Activated CD4-positive, alpha-beta T cell treated with anti-CD3 and anti-CD28 coated beads, Interleukin-2, Interleukin-4, amounts not matched to agents 100 ng/mL and 50 ng/mL, durations not matched to agents 16 hours and 8 hours (primary cell): ENCODE measurements at places on chromosomes 12 and 14.
A peak's percentile ranks its signal among the peaks of the same experiment; 100 is the strongest.

DNA sequence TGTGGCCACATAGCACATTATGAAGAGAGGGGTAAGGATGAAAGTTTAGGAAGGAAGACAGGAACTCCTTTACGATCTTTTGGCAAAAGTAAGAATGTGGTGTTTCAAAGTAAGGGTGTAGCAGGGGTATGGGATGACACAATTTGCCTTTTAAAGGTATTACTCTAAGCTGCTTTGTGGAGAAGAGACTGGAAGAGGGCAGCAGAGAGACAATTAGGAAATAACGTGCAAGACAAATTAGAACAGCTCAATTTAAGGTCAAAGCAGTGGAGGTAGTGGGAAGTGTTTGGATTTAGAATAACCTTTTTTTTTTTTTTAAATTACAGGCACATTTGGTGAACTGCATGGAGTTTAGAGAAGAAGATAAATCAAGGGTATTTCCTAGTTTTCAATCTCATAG lies 342.6 kb downstream of the NOVA1 start:
- DNase-seq = no peak

- peak; percentile 1 for DNase-seq
Measured at GRCh38 chr14:54025661-54026060, 69.0 kb upstream of the BMP4 start.

GRCh38 chr14:66092206-66092605 lies 394.0 kb upstream of the CCDC196 start:
- DNase-seq = no peak

GRCh38 chr12:7154042-7154441 lies 23.9 kb downstream of the CLSTN3 start:
- no peak for DNase-seq

GRCh38 chr14:37091651-37092050 lies 80.8 kb downstream of the SLC25A21 start:
- DNase-seq = no peak

DNA sequence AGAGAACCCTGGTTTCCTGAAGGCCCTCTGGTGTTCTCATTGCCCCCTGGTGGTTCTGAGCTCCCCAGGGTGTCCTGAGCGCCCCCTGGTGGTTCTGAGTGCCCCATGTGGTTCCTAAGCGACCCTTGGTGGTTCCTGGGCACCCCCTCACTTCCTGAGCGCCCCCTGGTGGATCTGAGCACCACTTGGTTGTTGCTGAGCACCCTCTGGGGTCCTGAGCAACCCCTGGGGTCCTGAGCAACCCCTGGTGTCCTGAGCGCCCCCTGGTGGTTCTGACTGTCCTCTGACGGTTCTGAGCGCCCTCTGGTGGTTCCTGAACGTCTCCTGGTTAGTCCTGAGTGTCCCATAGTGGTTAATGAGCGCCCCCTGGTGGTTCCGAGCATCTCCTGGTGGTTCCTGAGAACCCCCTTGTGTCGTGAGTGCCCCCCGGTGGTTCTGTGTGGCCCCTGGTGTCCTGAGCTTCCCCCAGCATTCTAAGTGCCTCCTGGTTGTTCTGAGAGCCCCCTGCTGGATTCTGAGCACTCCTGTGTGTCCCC lies 568.3 kb downstream of the TMEM121 start:
- DNase-seq = peak; percentile 81

DNA sequence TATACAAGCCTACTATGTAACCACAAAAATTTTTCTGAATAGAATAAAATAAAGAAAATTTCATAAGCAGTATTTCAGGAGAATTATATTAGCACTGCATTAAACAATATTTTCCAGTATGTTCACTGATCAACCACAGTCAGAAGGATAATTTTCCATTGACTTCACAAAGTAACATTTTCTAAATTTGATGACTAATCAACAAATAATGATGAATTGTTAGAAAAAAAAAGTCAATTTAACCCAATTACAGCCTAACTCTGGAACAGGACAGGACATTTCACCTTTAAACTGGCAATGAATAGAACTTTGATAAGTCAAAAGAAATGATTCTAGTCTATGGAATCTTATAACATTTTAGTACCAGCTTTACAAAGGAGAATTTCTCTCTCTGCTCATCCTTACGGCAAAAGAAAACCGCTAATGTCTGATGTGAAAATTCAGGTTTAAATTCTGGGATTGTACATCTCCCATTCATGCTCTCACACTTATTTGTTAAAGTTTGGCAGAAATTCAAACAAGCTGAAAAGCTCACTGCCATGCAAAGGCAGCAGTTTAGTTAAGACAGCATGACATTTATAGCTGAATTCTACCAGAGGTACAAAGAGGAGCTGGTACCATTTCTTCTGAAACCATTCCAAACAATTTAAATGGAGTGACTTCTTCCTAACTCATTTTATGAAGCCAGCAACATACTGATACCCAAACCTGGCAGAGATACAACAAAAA lies 84.5 kb downstream of the MDGA2 start:
- no peak for DNase-seq

DNA sequence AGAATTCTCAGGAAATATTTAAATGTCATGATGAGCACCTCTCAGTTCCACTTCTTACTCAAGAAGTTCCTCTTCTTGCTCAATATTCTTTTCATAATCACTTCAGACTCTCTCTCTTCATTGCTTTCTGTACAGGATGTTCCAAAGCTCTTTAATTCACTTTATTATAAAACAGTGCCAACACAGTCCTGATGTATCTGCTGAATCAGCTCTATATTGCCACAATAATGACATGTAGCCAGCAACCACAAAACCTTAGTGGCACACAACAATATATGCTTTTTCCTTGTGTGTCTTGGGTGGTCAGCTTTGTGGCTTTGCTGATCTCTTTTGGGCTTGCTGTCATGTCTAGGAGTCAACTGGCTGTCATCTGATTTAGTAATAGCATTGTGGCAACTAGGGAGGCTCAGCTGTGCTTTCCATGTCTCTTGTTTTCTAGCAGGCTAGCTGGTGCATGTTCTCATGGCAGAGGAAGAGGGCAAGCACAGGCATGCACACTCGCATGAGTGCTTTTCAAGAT lies 52.8 kb upstream of the SLC2A13 start:
- no peak for DNase-seq
